ENCODE measurements at places on chromosomes 11 and 22.

GRCh38 chr22:43442386-43443151, 30.8 kb downstream of the MPPED1 start:
- DNase-seq = no peak

DNA sequence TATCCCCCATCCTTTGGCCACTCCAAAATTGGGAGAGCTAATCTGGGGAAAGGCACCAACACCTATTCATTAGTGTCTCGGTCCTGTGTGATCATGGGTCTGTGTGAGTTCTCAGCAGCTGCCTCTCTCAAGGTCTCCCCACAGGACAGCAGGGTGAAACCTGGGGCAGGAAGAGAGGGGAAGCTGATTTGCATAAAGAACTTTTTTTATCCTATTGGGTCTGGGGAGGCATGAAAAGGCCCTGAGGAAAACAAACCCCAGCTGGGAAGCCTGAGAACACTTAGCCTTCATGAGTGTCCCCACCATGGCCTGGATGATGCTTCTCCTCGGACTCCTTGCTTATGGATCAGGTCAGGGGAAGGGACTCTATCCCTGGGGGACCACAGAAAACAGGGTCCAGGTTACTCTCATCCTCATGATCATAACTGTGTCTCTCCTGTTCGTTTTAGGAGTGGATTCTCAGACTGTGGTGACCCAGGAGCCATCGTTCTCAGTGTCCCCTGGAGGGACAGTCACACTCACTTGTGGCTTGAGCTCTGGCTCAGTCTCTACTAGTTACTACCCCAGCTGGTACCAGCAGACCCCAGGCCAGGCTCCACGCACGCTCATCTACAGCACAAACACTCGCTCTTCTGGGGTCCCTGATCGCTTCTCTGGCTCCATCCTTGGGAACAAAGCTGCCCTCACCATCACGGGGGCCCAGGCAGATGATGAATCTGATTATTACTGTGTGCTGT, 116.0 kb upstream of the TOP3B start:
- no peak for DNase-seq

- DNase-seq = no peak
Measured at GRCh38 chr11:47987781-47988180, 7.4 kb downstream of the PTPRJ start.

DNA sequence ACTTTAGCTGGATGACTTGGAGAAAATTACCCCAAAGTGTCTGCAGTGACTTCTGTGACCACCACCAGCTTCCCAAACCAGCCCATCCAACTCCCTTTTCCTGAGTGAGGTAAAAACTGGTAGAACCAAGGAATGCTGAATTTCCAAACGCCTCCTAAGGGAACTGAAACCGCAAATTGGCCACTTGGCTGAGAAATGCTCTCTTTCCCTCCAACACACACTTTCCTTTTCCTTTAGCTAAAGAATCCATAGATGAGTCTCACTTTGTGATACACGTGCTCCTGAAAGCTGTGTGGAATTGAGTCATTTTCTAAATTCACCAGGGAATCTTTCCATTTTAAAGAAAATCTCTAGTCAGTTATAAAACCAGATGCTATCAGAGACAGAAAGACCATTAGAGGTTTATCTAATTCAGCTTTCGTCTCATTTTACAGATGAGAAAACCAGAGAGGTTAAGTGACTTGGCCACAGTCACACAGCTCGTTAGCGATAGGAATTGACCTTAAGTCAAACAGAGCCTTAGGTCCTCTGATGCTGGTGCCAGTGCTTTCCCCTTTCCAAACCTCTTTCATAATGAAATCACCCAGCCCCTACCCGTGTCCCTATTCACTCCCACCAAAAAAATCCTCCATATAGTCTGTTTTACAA, 137.2 kb downstream of the COMMD9 start:
- no peak for DNase-seq

DNA sequence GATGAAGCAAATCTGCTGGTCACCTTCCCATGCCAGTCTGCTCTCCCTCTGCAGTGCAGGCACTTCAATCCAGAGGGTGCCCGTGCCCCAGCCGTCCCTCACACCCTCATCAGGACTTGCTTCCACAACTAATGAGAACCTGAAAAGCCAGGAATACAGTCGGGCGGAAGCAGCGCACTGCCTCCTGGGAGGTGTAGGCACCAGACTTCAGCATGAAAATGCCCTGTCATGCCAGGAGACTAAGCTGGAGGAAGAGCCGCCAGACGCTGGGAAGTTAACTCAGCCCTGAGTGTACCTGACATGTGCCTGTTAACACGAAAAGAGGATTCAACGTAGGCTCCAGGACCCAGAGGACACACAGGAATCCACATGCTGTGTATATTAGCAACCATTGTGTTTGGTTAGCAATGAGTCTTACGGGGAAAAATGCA, 40.1 kb upstream of the FLI1 start:
- no peak for DNase-seq

GRCh38 chr22:17955590-17956379, 68.6 kb downstream of the MICAL3 start:
- DNase-seq = no peak

DNA sequence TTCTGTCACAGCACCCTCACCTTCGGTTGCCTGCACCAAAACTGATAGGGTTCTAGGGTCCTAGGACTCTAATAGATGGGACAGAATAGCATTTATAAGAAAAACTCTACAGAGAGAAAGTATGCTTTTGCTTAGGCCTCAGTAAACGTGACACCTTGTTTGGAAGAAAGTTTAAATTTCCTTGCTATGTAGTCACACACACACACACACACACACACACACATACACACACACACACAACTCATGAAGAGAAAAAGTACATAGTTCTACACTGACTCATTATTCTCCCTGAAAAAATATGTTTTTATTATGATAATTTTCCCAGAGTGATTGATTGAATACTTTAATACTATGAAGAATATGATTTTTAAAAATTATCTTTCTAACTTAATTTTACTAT, 220.8 kb upstream of the SNX19 start:
- DNase-seq = no peak

GRCh38 chr22:44441401-44442185, 56.4 kb downstream of the RTL6 start:
- no peak for DNase-seq

GRCh38 chr22:27880778-27881394, 38.2 kb downstream of the PITPNB start:
- peak; percentile 13 for DNase-seq

DNA sequence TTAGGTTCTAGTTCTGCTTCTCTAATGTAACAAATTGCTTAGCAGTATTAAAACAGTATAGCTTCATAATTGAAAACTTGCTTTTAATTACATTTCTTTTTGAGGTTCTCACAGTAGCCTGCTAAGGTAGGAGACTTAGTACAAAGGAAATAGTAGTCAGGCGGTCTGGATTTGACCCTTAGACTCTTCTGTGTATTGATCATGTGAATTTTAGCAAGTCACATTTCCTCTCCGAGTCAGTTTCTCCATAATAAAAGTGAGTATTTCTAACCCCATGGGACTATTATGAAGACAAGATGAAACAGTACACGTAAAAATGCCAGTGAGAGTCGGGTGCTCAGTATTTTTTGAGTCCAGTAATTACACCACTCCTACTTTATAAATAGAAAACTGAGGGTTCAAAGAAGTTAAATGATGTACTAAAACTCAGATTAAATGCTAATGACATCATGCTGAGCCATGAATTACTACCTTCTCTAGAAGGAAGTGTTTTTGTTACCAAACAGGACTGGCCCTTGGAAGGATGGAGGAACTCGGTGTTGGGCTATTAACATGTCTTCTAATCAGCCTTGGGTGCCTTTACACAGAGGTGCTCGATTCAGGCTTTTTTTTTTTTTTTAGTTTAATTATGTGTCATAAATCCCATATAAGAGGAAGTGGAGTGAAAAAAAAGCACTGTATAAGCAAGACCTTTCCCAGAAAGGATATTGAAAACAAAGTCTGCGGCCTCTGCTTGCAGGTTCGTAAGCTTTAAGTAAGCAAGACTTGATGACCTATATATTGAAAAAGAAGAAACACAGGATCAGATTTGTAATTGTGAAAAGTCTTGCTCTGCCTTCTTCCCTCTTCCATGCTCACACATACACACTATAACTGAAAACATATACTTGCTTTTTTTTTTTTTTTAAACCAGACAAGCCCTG, 109.0 kb downstream of the EMSY start:
- DNase-seq = no peak

GRCh38 chr22:49823289-49824045, 4.2 kb downstream of the BRD1 start:
- no peak for DNase-seq

GRCh38 chr11:86261328-86261727, 16.8 kb downstream of the EED start:
- no peak for DNase-seq

- DNase-seq = no peak
Measured at GRCh38 chr11:61860054-61860903, 31.1 kb downstream of the FADS3 start.

DNA sequence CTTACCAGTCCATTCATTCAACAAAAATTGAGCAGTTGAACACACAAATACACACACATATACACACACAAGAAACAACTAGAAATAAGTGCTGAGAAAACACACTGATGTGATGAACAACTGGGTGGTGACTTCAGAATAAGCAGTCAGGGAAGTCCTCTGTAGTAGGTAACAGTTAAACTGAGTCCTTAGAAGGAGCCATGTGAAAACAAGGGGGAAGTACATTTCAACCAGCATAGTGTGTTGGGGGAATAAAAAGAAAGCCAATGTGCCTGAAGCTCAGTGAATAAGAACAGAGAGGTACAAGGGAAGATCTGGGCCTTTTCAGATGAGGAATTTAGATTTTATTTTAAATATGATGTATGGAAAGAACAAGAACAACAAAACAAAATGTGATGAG, 6.8 kb upstream of the TMEM123 start:
- no peak for DNase-seq

GRCh38 chr11:11481371-11481770, 128.3 kb upstream of the CSNK2A3 start:
- DNase-seq = no peak

DNA sequence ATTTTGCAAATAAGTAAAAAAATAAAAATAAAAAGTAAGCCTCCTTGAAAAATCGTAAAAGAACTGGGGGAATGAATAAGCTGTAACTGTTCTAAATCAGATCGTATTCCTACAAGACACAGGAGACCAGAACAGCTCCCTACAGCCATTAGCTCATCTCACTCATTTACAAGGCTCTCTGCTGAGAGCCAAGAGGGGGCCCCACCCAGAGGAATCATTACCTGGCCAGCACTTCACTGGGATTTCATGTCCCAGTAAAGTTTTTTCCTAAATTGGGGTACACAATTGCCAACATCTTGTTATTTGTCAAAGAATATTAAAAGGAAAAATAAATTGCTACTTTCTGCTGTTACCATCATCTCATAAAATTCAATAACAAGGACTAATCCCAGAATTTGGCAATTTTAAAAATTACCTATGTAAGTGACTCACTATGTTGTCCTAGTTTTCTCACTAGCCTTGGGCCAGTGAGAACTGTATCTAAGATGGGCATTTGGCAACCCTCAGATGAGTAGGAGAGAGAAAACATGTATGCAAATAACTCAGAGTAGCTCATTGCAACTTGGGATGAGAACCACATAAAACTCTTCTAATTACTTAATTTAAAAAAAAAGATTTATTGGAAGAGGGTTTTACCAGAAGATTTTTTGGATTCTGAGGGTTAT, 18.4 kb upstream of the SMTN start:
- no peak for DNase-seq

- DNase-seq = no peak
Measured at GRCh38 chr11:68974421-68975194, 6.2 kb downstream of the MRGPRD start.

DNA sequence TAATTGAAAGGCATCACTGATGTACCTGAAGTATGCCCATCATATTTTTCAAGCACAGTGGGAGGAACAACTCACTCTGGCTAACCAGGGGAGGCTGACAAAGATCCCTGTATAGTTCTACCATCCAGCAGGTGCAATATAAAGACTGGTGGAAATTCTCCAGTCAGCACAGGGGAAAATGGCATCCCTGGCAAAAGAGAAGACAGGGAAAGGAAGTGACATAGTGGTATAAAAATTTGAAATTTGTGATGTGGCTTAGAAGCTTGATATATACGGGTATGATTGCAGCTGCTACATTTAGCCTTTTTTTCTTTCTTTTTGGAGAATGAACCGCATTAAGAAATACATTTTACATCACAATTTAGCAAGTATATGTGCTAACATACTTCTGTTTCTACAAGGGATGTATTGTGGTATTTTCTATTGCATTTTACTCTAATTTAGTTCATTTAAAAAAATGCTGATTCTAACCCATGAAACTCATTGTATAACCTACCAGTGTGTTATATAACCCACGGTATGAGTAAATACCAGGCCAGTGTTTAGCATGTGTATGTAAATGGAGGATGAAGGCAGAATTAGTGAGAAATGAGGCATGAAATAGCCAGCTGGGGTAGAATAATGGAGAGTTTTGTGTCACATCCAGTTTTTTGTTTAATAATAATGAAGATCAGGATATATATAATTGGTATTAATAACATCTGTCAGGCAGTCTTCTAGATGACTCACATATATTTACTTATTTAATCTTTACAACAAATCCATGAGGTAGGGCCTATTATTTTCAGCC, 186.1 kb downstream of the ARHGAP42 start:
- DNase-seq = no peak

GRCh38 chr11:77806993-77807392, 13.5 kb downstream of the RSF1 start:
- no peak for DNase-seq

DNA sequence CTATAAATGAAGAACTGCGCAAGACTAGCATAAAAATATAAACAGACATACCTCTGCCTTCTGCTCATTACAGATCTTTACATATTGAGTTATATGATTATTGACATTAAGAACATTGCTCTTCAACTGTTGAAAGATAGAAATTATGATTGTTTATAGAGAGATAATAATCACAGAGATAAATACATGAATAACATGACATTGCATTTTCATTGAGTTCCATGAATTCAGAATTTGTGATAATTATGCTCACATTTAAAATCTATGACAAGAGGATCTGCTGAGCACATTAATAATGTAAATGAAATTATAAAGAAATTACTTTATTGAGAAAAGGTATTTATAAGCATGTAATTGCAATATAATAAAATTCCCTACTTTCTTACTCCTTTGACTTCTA, 24.8 kb downstream of the KIF18A start:
- no peak for DNase-seq

DNA sequence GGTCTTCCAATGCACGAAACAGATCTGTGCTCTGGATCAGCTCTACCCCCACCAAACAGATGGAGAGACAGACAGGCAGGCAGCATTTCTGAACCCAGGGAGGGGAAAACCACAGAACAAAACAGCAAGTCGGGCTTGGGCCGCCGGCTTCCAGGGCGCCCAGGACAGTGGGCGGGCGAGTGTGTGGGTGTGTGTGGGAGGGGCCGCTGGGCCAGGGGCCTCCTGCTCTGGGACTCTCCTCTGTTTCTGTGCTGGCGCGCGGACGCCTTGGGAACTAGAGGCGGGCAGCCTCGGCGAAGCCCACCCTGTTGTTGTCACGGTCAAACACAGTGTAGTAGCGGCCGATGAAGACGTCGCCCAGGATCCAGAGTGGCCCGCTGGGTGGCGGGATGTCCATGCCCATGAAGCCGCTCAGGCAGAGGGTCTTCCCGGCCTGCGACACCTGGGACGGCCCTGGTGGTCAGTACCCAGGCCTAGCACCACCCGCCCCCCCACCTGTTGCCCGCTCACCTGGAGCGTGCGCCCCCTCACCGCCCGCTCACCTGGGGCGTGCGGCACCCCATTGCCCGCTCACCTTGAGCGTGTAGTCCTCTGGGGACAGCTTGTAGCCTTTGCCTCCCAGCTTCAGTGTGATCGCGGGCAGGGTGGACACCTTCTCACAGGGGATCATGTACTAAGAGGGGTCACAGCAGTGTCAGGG, 3.0 kb upstream of the IFITM10 start:
- no peak for DNase-seq

- DNase-seq = no peak
Measured at GRCh38 chr22:40954113-40954512, 2.9 kb downstream of the RBX1 start.

GRCh38 chr11:86134580-86135318, 65.9 kb upstream of the PICALM start:
- no peak for DNase-seq
